Substantia nigra (tissue), 51 donors: ENCODE measurements at places on chromosomes 1 and 21.
A peak's percentile ranks its signal among the peaks of the same experiment; 100 is the strongest.

DNA sequence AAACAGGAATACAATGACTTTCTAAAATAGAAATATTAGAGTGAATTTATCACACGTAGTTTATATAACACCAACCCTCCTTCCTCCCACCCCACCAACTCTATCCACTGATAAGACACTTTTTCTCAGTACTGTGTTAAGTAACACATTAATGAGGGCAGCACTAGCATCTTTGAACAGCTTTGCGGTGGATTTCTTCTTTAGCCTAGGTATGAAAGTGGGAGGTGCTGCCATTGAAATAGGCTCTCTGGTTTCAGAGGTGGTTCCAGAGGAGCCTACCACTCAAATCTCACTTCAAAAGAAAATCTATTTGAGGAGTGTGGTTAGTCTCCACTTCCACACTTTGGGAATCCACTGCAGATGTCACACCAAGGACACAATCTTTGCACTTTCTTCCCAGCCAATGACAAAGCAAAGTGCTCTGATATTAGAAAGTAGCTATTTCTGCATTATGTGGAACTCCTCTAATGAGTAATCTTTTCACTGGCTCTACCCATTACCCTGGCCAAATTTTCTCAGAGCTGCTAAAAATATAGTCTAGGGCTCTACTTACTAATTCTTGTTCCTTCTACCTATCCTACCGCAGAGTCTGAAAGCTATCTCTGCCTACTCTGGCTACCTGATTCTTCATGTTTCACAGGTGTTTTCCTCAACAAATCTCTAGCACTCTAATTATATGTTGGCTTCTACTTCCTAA is 1667.8 kb downstream of the MRPL39 start:
- no peak for DNase-seq

GRCh38 chr1:89358287-89358893 is 5.5 kb upstream of the GBP6 start:
- peak; percentile 23 for DNase-seq

GRCh38 chr1:55626326-55626725 is 411.2 kb upstream of the USP24 start:
- DNase-seq = no peak

DNA sequence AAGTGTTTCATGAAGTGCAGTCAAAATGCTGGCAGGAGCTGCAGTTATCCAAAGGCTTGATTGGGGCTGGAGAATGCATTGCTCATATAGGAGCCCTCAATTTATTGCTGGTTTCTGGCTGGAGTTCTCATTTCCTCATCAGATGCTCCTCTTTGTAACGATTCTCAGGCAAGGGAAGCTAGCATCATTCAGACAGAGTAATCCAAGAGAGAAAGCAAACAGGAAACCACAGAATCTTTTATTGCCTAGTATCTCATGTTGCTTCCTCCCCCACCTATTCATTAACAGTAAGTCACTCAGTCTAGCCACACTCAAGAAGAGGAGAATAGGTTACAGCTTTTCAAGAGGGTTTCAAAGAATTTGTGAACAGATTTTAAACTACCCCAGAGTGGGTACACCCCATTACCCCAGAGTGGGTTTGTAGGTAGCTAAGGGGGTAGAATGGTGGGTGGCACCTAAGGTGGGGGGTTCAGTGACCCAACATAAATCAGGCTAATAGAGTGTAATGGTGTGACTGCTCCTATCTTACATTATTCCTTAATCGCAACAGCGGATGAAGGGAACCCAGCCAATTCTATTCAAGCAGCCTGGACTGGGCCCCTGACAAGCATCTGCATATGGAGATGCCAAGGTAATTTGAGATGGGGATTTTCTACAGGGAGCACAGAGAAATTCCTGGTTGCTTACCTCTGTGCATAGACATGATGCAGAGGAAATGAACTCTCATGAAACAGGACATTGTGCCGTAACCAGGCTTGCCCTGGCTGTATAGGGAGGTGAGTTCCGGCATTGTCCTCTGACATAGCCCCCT is 67.1 kb downstream of the KCNJ15 start:
- DNase-seq = no peak

- DNase-seq = no peak
Measured at GRCh38 chr1:182740120-182740519, 49.5 kb upstream of the NPL start.

- no peak for DNase-seq
Measured at GRCh38 chr1:34002810-34003209, 138.9 kb downstream of the HMGB4 start.

GRCh38 chr21:35222541-35222941 is 173.4 kb upstream of the RUNX1 start:
- no peak for DNase-seq

DNA sequence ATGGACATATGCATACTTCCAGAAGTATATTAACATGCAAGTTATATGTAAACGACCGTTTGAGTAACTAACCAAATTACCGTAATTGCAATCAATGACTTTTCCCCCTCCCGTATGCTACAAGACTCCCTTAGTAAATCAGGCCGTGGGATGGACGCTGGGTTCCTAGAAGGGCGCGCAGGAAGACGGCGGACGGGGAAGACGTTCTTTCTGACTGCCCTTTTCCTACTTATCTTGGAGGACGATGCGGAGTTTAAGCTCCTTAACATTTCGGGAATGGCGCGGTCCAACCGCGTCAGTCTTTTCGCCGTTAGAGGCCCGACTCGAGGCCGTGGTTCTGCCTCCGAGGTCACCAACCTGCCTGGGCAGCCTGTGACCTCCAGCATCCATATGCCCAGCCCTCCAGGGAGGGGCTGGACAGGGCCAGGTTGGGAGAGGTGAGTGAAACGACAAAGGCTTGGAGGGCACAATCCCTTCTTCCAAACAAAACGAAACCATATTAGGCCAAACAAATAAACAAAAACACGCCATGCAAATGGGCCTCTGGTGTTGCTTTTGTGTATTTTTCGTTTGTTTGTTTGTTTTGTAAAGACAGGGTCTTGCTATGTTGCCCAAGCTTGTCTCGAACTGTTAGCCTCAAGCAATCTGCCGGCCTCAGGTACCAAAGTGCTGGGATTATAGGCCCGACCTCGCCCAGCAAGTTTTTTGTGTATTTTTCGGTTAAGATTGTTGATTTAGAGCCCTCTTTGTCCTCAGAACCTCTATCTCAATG is 873 bp upstream of the PI4KB start:
- peak; percentile 50 for DNase-seq

DNA sequence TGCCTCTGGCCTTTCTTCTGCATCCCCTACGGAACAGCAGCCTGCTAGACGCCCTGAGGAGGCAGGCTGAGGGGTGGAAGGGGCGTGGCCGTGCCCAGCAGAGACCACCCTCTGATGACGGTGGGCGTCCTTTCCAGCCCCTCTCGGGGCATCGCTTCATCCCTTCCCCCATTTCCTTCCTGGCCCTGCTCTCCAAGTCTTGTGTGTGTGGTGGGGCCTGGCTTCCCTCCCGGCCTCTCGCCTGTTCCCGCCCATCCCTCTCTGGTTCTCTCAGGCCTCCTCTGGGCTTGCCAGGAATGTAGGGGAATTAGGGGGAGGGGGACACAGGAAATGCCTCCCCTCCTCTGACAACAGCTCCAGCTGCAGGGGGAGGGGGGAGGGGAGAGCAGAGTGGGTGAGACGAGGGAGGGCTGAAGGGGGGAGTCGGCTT is 51.1 kb downstream of the SKI start:
- DNase-seq = peak; percentile 38

DNA sequence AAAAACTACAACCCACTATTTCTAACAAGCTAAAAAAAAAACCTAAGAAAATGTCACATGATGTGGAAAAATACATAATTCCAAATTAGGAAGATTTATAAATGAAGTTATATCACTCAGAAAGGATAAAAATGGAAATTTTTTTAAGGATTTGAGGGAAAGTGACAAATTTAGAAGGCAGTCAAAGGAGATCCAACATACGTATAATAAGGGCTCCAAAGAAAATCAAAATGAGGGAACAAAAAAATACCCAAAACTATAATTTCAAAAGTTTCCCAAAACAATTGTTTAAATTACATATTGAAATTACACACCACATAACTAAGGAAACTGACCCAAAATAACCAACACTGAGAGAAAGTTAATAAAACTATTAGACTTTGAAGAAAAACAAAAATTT is 381.1 kb upstream of the KAZN start:
- DNase-seq = no peak

DNA sequence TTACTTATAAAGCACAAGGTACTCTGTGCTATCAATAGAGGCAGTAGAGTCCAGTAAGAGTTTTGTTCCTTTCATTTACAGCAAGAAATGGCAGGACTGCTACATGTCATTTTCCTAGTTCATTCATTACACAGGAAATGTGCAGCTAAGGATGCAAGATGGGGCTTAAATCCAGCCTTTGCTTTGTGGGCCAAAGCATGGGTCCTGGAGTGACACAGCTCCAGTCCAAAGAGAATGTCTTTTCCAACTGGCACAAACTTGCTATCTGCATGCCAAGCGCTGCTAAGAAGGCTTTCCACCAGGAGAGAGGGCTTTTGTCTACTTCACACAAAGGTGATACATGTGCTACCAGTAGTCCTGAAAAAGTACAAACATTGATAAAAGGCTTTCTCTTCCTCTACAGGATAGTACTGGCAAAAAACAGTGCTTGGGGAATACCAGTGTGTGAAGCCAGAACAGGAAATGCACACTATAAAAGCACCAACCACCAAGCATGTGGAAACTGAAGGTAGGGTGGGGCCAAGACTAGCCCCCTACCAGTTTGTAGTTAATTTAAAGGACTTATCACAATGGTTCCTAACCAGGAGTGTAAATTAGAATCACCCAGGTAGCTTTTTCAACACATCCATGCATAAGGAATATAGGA is 68.7 kb downstream of the ARID4B start:
- no peak for DNase-seq

GRCh38 chr1:175278734-175279116 is 86.1 kb upstream of the KIAA0040 start:
- DNase-seq = no peak

DNA sequence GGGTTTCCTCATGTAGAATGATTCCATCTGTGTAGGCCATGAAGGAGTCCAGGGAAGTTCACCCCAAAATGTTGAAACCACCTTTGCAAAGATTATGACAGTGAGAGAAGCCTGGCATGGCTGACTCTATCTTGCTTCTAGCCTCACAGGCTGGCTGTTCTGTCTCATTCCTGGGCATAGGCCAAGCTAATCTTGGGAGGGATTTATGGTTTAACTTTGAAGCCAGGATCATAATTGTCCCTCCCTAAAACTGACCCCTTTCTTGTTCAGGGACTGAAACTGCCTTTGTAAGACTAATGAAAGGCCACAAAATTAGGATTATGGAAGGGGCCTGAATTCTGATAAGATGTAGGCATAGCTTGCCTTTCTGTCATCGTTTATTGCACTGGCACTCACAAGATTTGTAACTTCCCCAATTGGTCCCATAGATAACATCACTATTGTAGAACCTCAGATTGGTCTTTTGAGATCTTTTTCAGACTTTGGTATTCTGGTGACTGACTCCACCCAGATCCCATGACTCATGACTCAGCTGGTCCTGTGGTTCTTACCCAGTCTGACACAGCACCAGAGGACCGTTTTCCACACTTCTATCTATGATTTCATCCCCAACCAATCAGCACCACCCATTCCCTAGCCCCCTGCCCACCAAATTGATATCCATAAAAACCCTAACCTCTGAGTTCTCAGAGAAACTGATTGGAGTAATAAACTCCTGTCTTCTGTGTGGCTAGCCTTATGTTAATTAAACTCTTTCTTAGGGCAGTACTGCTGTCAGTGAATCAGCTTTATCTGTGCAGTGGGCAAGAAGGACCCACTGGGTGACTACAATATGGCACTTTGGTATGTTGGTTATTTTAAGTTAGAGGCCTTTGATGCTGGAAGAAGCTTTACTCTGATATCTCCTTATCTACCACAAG is 13.6 kb upstream of the LAMTOR5 start:
- DNase-seq = no peak

- no peak for DNase-seq
Measured at GRCh38 chr1:243496806-243497205, 241.0 kb downstream of the SDCCAG8 start.

DNA sequence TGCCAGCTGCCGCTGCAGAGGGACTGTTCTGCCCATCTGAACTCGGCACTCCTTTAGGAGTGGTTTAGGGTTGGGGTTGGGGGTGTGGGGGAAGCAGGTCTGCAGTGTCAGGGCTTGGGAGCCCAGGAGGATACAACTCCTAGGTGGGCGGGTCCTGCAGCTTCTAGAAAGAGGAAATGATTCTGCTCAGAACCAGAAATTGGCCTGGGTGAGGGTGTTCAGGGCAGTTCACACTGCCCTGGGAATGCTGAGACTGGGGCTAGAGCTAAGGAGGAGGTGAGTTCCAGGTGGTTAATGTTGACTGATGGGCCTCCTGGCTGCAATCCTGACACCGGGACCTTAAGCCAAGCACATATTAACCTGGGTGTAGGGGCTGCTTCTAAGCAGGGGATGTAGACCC is 4.8 kb upstream of the SLC26A9 start:
- DNase-seq = no peak

- DNase-seq = no peak
Measured at GRCh38 chr1:9471679-9472078, 67.6 kb upstream of the SLC25A33 start.

DNA sequence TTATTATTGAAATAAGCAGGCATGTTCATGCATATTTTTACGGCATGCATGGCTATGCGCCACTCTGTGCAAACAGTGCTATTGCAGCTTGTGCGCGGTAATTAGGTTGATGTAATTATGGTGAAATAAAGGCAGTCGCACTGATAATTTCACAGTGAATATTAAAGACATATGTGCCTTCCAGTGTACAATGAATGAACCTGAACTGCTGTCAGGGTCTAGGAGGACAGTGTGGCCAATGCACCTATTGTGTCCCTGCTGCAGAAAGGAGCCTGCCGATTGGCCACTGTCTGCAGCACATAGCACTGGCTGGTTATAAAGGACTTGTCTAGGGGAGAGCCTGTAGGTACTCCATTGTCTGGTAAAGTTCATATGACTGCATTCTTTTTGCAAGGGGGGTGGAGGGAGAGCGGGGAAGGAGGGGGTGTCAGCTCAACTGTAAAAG is 340.4 kb downstream of the USP25 start:
- DNase-seq = peak; percentile 26

GRCh38 chr1:202117898-202118371 is 4.8 kb upstream of the GPR37L1 start:
- no peak for DNase-seq

DNA sequence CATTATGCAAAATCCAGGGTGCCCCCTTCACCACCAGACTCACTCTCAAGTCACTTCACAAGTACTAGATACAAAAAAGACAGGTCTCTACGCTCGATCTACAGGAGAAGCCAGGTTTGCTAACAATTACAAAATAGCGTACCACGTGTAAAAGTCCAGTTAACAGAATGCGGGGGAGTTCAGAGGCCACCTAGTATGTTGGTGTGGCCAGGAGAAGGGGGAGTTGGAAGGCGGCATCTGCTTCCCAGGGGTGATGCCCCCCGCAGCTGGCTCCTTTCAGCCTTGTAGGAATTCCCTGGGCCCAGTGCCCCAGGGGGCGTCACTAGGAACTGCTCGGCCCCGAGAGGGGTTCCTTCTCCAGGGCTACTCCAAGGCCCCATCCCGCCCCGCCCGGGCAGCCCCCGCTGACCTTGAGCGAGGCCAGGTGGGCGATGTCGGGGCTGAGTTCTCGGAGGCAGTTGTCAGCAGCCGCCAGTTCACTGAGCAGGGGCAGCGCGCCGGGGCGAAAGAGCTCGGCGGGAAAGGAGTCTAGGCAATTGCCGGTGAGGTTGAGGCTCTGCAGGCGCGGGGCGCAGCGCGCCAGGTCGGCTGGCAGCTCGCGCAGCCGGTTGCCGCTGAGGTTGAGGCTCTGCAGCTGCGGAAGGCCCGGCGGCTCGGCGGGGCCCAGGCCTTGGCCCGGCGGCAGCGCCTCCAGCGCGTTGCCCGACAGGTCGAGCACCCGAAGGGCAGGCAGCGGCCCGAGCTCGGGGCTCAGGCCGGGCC is 664 bp downstream of the LRRC47 start:
- DNase-seq = no peak

GRCh38 chr1:201793306-201793925 is 35.5 kb upstream of the IPO9 start:
- no peak for DNase-seq
